ENCODE measurements at places on chromosomes 16 and 17.

DNA sequence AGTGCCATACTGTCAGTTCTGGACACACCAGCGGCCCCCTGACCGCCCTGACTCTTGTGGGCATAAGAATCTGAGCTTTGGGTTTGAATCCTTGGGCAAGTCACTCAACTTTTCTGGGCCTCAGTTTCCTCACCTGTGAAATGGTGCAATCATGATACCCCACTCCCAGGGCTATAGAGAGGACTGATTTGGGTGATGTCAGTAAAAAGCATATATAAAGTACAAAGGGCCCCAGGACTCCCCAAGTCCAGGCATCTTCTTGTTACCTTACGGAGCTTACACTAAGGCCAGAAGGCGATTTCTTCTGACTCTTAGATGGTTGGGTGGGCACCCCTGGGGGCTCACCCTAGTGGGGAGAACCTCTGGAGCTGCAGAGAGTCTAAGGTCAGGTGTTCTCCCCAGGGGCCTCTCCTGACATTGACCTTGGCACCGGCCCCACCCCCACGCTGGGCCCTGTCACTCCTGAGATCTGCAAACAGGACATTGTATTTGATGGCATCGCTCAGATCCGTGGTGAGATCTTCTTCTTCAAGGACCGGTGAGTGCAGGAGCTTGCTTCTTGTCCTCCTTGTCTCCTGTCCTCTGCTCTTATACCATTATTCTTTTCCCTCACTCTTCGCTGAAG, 13.9 kb downstream of the MMP2 start:
- DNase-seq = no peak

GRCh38 chr16:53506254-53506653, 3.2 kb upstream of the AKTIP start:
- no peak for DNase-seq

GRCh38 chr17:10843811-10844210, 5.9 kb upstream of the PIRT start:
- no peak for DNase-seq

DNA sequence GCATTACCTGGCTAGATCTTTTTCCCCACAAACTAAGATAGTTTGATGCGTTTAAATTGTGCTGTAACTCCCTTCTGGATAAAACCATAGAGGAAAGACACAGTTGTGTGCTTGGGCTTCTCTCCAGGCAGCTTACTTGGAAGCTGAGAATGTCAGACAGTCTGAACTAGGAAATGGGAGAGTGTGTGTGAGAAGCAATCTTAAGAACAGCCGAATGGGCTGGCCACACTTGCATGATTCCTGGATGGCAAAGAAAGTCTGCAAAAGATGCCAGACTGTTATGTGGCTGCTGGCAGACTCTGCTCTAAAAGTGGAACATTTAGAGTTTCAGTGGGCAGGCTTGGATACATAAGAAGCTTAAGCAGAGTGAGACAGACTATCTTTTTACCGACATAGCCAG, 384.3 kb upstream of the PSMD7 start:
- no peak for DNase-seq

DNA sequence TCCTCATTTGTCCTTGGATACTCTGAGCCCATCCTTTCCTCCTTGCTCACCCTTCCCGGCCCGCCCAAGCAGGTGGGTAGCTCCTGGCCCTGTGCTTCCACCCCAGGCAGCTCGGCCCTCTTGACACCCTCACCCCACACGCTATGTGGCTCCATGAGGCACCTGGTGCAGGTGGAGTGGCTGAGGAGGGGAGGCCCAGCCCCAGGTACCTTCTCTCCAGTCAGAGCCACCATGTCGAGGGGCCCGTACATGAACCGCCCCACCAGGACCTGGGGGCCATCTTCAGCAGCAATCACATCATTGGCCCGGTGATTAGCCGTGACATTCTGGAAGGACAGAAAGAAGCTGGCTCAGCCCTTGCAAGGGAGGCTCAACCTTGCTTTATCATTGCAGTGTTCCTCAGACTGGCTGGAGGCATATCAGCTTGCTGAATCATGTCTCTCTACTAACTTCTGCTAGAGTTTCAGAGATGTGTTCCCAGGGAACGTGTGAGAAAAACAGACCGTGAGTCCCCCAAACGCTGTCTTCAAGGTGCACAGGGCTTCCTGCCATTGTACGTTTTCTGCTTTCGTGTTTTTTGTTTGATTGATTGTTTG, 20.3 kb downstream of the PIMREG start:
- DNase-seq = no peak

- DNase-seq = no peak
Measured at GRCh38 chr16:77116856-77117255, 74.1 kb upstream of the MON1B start.

DNA sequence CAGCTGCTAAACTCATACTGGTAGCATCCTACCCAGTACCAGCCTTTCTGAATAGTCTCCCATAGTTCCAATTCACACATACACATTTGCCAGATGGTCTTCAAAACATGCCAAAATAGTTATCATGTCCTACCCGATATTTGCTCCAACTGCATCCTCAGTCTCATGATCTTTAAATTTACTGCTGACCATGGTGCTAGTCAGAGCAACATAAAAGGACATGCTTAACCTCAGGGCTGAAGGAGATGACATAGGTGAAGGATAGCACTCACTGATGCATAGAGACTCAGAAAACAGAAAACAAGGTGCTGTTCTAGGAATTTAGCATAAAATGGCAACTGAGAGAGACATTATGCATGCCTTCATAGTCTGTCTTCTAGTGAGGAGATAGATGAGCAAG, 200.6 kb upstream of the CCL2 start:
- no peak for DNase-seq

DNA sequence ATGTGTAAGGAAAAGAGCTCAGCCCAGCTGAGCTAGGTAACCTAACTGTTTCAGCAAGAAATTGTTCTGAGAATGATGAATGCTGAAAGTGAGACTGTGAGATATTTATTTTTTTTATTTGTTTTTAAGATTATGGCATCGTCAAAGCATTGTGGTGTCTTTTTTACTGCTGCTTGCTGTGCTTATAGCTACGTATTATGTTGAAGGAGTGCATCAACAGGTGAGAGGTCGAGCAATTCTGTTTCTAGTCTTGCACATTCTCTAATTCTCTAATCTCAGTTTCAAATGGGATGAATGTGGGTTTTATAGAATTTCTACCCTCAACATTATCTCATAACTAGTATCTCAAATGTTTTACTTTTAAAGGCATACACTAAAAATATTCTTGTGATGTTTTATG, 29.9 kb downstream of the VMP1 start:
- DNase-seq = no peak

GRCh38 chr17:16428098-16428882, 12.9 kb downstream of the TRPV2 start:
- no peak for DNase-seq

DNA sequence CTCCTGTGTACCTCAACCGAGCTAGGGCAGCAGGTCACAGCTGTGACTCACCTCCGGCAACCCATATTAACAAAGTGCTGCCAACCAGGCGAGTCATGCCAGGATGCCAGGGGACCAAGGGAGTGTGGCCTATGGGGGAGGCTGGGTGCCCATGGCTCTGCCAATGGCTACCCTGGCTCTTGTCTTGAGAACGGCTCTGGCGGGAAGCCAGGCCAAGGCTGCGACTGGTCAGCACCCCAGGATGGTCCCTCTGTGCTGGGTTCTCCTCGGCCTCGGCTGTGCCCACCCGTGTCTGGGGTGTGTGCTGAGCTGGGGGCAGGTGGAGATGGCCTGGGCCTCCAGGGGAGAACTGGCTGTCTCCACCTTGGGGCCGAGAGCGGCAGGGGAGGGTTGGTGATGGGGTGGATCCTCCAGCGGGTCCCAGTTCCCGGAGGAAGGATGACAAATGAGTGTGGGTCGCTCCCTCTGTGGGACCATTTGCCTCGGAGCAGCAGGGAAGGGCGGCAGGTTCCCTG, 75.8 kb downstream of the MRC2 start:
- no peak for DNase-seq

GRCh38 chr17:56994009-56994792, 16.3 kb downstream of the SCPEP1 start:
- DNase-seq = no peak

- no peak for DNase-seq
Measured at GRCh38 chr17:50883850-50884438, 17.8 kb upstream of the TOB1 start.

GRCh38 chr16:82452004-82452756, 174.6 kb upstream of the CDH13 start:
- no peak for DNase-seq

DNA sequence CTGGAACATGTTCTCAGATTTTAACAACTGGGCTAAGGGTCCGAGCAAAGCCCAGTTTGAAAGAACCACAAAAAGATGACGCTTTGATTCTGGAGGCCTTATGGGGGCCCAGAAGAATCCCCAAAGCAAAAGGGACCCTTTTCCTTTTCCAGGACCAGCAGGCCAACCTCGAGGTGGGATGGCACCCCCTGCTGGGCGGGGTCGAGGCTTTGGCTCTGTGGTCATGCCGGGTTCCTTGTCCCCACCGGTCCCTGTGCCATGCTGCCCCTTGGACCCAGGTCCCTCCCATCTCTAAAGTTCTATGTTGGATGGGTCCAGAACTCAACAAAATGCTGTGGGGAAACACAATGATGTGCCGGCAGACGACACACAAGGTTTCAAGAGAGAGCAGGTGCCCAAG, 30.9 kb downstream of the TMEM204 start:
- DNase-seq = no peak

DNA sequence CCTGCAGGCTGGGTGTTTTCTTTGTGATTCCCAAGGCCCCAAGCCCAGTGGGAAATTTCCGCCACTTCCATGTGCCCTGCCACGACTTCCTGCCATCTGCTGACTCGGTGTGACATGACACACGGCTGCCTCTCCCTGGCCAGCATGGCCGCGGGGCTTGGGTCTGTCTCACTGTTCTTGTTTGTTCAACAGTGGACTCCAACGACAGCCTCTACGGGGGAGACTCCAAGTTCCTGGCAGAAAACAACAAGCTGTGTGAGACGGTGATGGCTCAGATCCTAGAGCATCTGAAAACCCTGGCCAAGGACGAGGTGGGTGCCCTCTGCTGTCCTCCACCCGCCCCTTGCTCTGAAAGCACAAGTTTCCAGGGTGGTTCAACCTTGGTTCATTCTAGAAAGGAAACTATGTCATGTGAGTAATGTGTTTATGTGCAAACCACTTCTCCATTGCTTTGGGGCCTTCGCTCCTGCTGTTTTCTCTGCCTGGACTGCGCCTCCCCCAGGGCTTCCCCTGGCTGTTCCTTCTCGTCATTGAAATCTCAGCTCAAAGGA, 26.8 kb downstream of the KNOP1 start:
- no peak for DNase-seq

DNA sequence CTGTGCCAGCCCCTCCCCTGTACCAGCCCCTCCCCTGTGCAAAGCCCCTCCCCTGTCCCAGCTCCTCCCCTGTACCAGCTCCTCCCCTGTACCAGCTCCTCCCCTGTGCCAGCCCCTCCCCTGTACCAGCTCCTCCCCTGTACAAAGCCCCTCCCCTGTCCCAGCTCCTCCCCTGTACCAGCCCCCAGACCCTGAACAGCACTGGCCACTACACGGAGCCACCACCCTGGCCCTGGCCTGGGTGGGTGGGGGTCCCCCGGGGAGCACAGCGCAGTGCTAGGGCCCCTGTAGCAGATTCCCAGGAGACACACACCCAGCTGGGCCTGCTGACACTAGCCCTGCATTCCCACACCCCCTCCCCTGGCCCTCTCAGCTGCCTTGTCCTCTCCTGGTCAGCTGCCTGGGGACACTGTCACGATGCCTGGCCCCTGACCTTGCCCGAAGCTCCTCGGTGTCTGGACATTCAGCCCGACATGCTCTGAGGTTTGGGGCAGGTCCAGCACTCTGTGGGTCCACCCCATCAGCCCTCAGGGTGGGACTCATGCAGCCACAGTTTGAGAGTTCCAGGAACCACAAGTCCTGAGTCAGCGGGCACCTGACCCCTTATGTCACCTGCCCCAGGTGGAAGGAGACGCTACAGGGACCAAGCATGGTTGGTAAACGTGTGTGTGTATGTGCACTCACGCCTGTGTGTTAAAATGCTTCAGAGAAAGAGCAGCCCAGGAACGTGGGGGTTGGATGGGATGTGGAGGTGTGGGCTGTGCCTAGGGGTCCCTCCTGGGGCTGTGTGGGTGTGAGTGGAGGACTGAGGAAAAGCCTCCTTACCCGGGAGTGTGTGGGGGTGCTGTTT, 114.2 kb downstream of the METRNL start:
- DNase-seq = no peak

- no peak for DNase-seq
Measured at GRCh38 chr17:28216528-28216927, 102.5 kb upstream of the TMEM97 start.

- no peak for DNase-seq
Measured at GRCh38 chr17:56597495-56597990, 4.0 kb downstream of the NOG start.

DNA sequence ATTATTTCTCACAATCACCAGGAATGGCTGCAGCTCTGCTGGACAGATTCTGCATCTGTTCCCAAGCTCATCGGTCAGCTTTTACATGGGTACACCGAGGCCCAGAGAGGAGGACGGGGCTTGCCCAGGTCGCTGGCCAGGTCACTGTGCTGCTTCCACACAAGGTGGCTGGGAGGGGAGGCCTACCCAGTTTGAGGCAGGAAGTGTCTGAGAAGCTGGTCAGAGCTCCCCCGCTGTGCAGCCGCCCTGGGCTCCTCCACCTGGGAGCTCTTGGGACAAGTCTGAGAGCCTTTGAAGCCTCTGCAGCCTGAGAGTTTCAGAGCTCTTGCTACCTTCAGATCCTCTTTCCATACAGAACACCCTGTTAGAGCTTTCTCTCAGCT, 143.3 kb downstream of the CLEC16A start:
- no peak for DNase-seq

DNA sequence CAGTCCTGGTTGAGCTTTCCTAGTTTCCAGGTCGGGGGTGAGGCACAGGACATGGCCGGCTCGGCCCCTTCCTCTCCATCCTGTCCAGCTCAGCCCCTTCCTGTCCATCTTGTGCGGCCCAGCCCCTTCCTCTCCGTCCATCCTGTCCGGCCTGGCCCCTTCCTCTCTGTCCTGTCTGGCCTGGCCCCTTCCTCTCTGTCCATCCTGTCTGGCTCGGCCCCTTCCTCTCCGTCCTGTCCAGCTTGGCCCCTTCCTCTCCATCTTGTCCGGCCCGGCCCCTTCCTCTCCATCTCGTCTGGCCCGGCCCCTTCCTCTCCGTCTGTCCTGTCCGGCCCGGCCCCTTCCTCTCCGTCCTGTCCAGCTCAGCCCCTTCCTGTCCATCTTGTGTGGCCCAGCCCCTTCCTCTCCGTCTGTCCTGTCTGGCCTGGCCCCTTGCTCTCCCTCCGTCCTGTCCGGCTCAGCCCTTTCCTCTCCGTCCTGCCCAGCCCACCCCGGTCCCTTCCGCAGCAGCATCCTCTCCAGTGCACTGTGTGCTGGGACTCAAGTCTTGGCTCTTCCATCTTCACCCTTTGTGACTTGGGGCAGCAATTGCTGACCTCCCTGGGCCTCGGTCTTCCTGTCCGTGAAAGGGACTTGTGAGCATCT, 5.5 kb upstream of the ZNF750 start:
- DNase-seq = no peak

DNA sequence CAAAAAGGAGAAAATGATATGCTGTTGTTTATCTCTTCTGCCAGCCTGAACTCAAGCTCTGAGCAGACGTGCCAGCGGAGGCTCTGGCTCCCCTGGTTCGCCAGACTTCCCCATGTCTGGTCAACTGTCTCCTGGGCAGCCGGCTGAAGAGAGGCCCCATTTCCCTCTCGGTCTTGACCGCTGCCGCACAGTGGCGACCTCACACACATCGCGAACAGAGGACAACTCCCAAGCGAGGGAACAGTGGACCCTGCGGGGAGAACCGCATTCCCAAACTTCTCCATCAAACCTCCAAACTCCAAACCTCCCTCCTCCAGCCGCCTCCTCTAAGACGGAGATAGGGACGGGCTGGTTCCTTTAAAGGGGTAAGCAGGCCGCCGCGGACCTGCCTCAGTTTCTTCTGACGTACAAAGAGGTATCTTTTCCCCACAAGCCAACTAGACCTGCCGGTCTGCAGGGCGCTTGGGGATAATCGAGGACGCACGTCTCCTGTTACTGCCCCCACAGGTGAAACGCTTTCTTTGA, 24.9 kb upstream of the RFFL start:
- no peak for DNase-seq
